Muscle of leg (tissue), 16 donors: ENCODE measurements at places on chromosomes 12 and 14. TPM values are rescaled to one million over a fixed set of nuclear protein-coding genes. Genes with fewer than 3 reads are reported as not detected.
A peak's percentile ranks its signal among the peaks of the same experiment; 100 is the strongest.

- H3K4me1 ChIP-seq: no peaks in the 10 kb centered on the region
- H3K27me3 ChIP-seq: no peaks in the 10 kb centered on the region
- H3K4me3 ChIP-seq: peak overlapping the region; percentile 98
- H3K27ac ChIP-seq: peak overlapping the region; percentile 96
Measured at GRCh38 chr12:112408621-112409020, 784 bp downstream of the RPL6 start.

DNA sequence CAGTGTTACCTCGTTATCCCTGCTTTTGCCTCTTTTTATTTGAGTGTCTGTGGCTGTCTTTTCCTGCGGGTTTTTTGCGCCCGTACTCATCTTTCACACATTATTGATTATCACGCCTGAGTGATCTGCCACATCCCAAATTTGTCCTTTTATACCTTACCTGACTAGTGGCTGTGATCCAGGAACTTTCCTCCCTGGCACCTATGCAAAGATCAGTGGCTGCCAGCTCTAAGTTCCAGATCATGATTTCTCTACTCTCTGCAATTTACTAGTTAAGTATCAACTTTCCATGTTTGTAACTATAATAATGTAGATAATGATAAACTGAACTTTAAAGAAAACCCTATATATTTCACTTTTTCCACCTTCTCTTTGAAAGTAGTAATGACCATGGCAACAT lies 36.9 kb downstream of the PLEKHA5 start:
- H3K27ac ChIP-seq: no peak overlapping the region
- no peak for DNase-seq
- no peaks in the 10 kb centered on the region for H3K27me3 ChIP-seq
- no peaks in the 10 kb centered on the region for H3K36me3 ChIP-seq

Gene RARG
- 30.0 TPM for polyA plus RNA-seq

GRCh38 chr14:54854181-54854580 lies 48.4 kb downstream of the GCH1 start:
- H3K27ac ChIP-seq: no peak overlapping the region
- no peak for DNase-seq
- H3K4me1 ChIP-seq: no peaks in the 10 kb centered on the region
- no peaks in the 10 kb centered on the region for H3K27me3 ChIP-seq

GRCh38 chr12:118337194-118337838 lies 35.4 kb downstream of the TAOK3 start:
- H3K4me1 ChIP-seq: no peaks in the 10 kb centered on the region
- H3K27me3 ChIP-seq: no peaks in the 10 kb centered on the region
- H3K36me3 ChIP-seq: no peaks in the 10 kb centered on the region
- no peak overlapping the region for H3K27ac ChIP-seq
- H3K4me3 ChIP-seq: no peak overlapping the region
- DNase-seq: peak; percentile 30

GRCh38 chr14:74360163-74360562 lies 11.9 kb downstream of the VRTN start:
- no peak for DNase-seq
- peaks cover 5% of the 10 kb centered on the region for H3K27me3 ChIP-seq
- H3K4me3 ChIP-seq: no peak overlapping the region
- no peaks in the 10 kb centered on the region for H3K36me3 ChIP-seq

- no peaks in the 10 kb centered on the region for H3K27me3 ChIP-seq
- no peaks in the 10 kb centered on the region for H3K4me1 ChIP-seq
- DNase-seq: peak; percentile 23
- no peaks in the 10 kb centered on the region for H3K36me3 ChIP-seq
Measured at GRCh38 chr12:50351120-50352043, 45.0 kb downstream of the FAM186A start.

DNA sequence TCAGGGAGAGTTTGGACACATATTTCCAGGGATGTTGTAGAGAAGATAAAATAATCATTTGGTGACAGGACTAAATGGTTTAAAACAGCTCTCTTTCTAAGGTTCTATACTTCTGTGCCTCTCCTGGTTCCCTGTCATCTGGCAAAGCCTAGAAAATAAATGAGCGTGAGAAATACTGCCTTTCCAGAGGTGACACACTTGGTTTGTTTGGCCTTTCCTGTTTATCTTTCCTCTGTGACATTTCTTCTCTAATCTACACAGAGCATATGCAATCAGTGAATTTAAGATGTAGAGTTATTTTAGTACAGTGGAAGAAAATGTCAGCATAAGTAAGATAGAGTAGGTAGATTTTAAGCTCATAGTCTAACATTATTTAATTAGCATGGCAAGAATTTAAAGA lies 22.0 kb upstream of the SSTR1 start:
- H3K36me3 ChIP-seq: no peaks in the 10 kb centered on the region
- no peak overlapping the region for H3K4me3 ChIP-seq
- no peaks in the 10 kb centered on the region for H3K4me1 ChIP-seq
- no peak for DNase-seq
- H3K27ac ChIP-seq: no peak overlapping the region

Gene C12orf76
- polyA plus RNA-seq: 24.6 TPM

GRCh38 chr14:22152161-22152870 lies 436.7 kb downstream of the DAD1 start:
- H3K27ac ChIP-seq: no peak overlapping the region
- H3K4me1 ChIP-seq: no peaks in the 10 kb centered on the region
- DNase-seq: no peak
- H3K36me3 ChIP-seq: no peaks in the 10 kb centered on the region
- H3K27me3 ChIP-seq: no peaks in the 10 kb centered on the region

DNA sequence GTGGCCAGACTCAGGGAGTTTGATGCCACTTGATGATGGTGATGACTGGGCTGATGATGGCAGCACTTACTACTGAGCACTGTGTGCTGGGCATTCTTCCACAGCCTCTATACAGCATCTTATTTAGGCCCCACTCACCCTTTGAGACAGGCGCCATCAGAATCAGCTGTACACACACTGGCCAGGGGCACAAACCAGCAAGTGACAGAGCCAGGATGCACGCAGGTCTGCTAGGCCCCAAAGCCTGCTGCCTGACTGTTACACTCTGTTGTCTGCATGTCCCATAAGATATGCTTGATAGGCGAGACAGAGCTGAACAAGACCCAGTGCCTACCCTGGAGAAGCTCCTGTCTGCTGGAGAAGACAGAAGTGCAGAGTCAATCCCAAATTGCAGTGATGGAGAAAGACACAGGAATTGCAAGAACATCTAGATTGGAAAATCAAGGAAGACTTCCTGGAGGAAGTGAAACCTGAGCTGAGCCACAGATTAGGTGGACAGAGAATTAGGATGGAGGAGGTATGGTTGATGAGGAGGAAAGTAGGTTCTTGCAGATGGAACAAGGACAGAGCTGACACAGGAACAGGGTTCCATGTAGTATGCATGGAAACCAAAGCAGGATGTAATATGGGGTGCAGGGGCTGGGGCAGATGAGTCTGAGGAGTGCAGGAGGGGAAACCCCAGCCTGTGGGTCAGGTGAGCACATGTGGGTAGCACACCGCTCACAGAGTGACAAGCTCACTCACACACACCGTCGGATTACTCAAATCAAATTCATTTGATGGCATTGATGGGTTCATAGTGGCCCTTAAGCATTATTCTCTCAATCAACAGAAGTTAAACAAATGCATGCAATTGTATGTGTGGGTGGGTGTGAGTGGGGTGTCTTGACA lies 117.3 kb downstream of the BEGAIN start:
- H3K4me1 ChIP-seq: peaks cover 6% of the 10 kb centered on the region
- no peaks in the 10 kb centered on the region for H3K27me3 ChIP-seq
- H3K27ac ChIP-seq: no peak overlapping the region
- DNase-seq: no peak

Gene IRAK3
- polyA plus RNA-seq: 6.2 TPM

DNA sequence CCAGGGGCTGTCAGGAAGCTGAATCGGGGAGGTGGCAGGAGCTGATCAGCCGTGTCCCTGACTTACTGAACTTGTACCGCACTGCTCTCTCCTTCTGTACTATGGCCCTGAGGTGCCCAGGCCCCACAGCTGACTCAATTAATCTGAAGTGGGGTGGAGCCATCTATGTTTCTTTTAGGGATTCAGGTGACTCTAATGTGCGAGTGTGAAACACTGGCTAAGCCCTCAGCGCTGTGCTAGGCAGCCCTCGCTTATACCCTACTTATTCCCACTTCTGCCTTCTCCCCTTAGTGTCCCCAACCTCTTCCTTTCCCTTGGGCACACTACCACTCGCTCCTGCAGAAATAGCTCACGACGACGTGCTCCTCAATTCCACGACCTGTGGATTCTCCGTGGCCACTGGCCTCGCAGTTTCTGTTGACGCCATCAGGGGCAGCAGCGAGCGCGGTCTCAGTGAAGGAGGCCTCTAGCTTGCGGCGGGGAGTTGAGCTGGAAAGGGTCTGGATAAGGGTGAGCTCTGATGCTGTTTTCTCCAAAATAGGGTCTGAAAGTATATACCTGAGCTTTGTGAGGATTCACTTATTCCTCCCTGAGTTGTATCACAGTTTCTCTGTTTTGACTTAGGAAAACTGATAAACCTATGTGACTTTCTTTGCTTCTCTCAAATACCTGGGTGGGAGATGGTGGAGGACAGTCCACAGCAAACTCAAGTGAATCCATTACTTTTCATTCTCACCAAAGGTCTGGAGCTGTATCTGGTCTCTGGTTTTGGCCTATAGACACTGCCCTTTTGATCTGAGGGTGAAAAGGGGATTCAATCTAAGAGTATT lies 167.6 kb downstream of the SLC41A2 start:
- H3K27me3 ChIP-seq: peaks cover 2% of the 10 kb centered on the region
- H3K4me3 ChIP-seq: no peak overlapping the region
- no peaks in the 10 kb centered on the region for H3K36me3 ChIP-seq
- H3K4me1 ChIP-seq: peaks cover 4% of the 10 kb centered on the region

Gene C1RL
- polyA plus RNA-seq: 18.6 TPM

GRCh38 chr14:104120281-104120741 lies 18.1 kb upstream of the KIF26A start:
- H3K4me1 ChIP-seq: peaks cover 5% of the 10 kb centered on the region
- no peak for DNase-seq
- H3K27ac ChIP-seq: no peak overlapping the region
- H3K27me3 ChIP-seq: peaks cover 59% of the 10 kb centered on the region
- no peaks in the 10 kb centered on the region for H3K36me3 ChIP-seq

Gene BDKRB2
- polyA plus RNA-seq: 2.0 TPM

Gene PIANP
- 2.4 TPM for polyA plus RNA-seq

DNA sequence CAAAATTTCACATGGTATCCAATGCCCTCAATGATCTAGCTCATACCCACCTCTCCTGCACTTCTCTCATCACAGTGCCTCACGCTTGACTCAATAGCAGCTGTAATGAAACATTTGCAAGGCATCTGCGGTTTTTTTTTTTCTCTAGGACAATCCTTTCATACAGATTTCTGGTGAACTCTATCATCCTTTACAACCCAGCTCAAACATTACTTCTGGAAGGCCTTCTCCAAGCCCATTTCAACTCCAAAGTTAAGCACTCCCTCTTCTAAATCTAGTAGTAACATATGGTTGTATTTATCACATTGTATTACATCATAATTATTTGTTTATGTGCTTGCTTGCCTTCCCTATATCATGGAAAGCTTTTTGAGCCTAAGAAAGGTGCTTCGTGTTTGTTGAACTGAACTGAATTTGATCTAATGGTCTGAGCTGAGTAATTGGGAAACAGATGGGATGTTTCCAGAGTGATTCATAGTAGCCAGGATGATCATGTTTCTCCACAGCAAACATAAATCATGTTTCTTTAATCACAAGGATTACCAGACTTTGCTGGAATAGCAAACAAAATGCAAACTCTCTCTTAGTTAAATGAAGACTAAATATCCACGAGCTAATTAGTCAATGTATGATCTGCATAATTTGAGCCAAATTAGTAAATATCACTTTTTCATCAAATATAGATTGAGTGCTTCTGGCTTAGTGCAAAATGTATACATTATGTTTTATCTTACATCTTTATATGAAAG lies 14.3 kb downstream of the CFL2 start:
- H3K4me3 ChIP-seq: no peak overlapping the region
- peak; percentile 78 for DNase-seq
- peaks cover 4% of the 10 kb centered on the region for H3K4me1 ChIP-seq

Gene ANO2
- 3.2 TPM for polyA plus RNA-seq

DNA sequence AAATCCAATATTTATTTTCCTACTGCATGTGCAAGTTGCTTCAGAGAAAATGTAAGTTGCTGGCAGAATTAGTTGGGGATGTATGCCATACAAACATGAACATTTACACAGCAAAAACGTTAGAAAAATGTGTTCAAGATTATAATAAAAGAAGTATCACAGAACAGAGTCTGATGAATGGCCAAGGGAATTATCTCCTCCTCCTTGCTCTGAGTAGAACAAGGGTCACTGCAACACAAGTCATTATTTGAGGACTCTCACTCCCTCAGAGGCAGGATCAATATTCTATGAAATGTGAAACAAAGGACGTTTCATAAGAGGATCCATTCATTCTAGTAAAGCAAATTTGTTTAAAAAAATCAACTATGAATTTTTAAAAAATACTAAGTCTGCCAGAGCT lies 177.8 kb downstream of the PRKD1 start:
- DNase-seq: no peak
- no peak overlapping the region for H3K4me3 ChIP-seq
- no peaks in the 10 kb centered on the region for H3K36me3 ChIP-seq
- no peaks in the 10 kb centered on the region for H3K4me1 ChIP-seq

Gene ANAPC5
- 109 TPM for polyA plus RNA-seq

Gene GPR65
- polyA plus RNA-seq: 0.52 TPM

GRCh38 chr14:50932156-50932555 lies 12.1 kb downstream of the PYGL start:
- H3K27ac ChIP-seq: no peak overlapping the region
- no peaks in the 10 kb centered on the region for H3K27me3 ChIP-seq
- DNase-seq: peak; percentile 35
- no peak overlapping the region for H3K4me3 ChIP-seq
- peaks cover 3% of the 10 kb centered on the region for H3K36me3 ChIP-seq

Gene PNP
- 9.8 TPM for polyA plus RNA-seq

- H3K27me3 ChIP-seq: no peaks in the 10 kb centered on the region
- H3K4me3 ChIP-seq: no peak overlapping the region
- H3K36me3 ChIP-seq: peaks cover 64% of the 10 kb centered on the region
- H3K27ac ChIP-seq: no peak overlapping the region
- peaks cover 61% of the 10 kb centered on the region for H3K4me1 ChIP-seq
Measured at GRCh38 chr14:105250986-105251385, 2.7 kb downstream of the BTBD6 start.

DNA sequence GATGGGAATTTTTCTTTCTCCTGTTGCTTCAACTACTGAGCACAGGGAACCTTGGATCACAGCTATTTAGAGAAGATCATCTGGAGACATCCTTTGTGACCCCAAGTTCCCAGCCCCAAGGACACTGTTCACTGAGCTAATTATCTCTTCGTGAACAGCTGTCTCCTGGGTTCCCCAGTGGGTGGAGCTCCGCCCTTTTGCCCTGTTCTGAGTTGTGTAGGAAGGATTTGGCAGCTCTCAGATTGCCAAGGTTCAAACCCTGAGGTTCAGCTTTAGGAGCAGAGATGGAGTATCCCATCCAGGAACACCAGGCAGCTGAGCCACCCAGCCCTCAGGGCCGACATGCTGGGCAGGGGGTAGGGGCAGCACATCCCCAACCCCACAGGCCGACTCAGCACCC lies 32.0 kb downstream of the NGB start:
- DNase-seq: no peak
- no peak overlapping the region for H3K27ac ChIP-seq
- no peaks in the 10 kb centered on the region for H3K36me3 ChIP-seq
- H3K4me3 ChIP-seq: no peak overlapping the region
- H3K4me1 ChIP-seq: no peaks in the 10 kb centered on the region

Gene INSM2
- not detected for polyA plus RNA-seq
